Hematopoietic multipotent progenitor cell treated with erythropoietin and hydrocortisone succinate and interleukin-3 and kit ligand, for 15 days (in vitro differentiated cells): ENCODE measurements at places on chromosomes 7 and 10.

GRCh38 chr10:16752099-16752498 lies 65.1 kb downstream of the RSU1 start:
- no peak for DNase-seq

- no peak for DNase-seq
Measured at GRCh38 chr7:23545493-23545892, 13.7 kb upstream of the TRA2A start.

GRCh38 chr10:123997013-123997412 lies 96.4 kb downstream of the CHST15 start:
- DNase-seq = no peak

- no peak for DNase-seq
Measured at GRCh38 chr10:95597788-95598187, 36.6 kb upstream of the SORBS1 start.

GRCh38 chr10:92846854-92847201 lies 1.5 kb upstream of the EXOC6 start:
- DNase-seq = no peak

GRCh38 chr10:22560913-22561239 lies 153.5 kb downstream of the PIP4K2A start:
- DNase-seq = no peak

GRCh38 chr7:24478137-24478655 lies 95.1 kb upstream of the PALS2 start:
- no peak for DNase-seq

GRCh38 chr10:110918643-110919348 lies at the start of gene BBIP1:
Gene BBIP1, minus strand, starts transcription at chr10:110919180. Its CDS starts 1,023 bp downstream, at chr10:110918157.
- DNase-seq = no peak
